ENCODE measurements at places on chromosomes 3 and 15.

DNA sequence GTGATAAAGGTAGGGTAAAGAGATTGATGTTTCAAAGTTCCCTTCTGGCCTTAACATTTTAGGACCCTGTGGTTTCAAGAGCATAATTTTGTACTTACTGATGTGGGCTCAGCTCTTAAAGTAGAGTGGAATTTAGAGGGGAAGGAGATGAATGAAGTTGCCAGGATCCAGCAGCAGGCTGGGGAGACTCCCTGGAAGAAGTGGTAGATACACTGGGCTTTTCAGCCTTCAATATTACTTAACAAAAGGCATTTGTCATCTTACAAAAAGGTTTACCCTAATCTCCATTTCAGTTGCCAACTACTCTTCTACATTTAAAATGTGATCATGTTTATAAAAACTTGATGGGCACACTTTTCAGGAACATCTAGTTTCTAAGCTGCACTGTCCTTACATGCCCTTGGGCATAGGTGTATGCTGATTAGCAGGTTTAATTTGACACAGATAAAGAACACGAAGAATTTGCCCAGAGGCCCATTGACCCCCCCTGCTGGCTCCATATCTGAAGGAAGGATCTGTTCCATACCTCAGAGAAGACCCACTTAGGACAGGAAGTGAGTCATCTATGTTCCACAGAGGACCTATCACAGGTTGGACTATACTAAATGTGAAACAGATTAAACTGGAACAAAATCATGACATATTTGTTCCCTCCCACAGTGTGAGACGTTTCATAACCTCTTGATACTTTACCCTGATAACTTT lies 93.0 kb upstream of the LPP start:
- DNase-seq: no peak

DNA sequence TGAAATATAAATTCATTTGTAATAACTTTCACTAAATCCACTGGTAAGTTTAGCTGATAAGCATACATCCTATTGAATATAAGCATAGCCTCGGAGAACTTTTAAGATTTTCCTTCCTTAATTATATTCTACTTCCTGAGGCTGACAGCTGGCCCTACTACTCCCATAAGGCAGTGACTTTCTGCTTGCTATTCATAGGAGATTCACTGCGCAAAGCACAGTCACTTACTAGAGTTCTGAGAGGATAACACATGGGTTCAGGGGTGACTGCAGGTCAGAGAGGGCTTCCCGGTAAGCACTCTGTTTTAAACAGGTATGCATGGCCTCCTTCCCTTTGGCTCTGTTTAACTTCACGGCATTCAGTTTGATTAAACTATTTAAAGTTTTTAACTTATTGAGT lies 75.8 kb downstream of the FAIM start:
- DNase-seq: no peak

- no peak for DNase-seq
Observed at GRCh38 chr15:49900006-49900902, 218.8 kb downstream of the ATP8B4 start.

DNA sequence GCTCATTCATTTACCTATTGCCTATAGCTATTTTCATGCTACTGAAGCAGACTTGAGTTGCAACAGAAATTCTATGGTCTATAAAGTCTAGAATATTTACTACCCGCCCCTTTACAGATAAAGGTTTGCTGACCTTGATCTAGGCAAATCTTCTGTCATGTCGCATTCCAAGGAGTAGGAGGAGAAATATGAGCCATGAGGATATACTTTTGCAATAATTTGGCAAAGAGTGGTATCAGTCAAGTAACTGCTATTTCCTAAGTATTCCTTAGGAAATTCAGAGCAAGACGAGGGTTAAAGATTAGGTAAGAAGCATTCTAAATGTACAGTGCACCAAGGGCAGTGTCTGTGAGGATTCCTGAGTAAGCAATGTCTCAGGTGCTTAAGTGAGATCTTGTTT lies 121.0 kb upstream of the NUDT16 start:
- no peak for DNase-seq

DNA sequence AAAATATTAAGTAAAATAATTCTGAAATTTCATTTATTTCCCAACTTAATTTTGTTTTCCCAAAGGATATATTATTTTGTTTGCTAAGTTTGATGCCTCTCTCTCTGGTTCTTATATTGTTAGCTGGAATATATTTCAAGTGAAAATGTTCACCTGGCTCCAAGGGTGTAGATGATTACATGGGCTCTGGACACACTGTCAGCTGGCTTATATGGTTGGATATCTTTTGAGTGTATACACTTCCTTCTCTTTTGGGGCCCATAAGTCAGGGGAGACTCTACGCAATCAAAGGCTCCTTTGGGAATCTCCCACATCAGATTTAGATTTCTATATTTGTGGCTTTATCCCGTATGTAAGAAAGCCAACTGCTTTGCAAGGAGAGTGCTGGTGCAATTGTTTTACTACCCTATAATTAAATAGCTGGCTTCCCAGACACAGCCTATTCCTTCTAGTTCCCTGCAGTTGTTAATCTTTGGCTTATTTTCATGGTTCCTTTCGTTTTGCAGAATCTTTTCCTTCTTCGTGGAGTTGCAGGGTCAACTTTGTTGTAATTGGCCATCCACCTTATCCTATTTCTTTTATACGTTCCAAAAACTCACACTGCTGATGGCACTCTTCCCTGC lies 225.7 kb downstream of the DPH6 start:
- no peak for DNase-seq

DNA sequence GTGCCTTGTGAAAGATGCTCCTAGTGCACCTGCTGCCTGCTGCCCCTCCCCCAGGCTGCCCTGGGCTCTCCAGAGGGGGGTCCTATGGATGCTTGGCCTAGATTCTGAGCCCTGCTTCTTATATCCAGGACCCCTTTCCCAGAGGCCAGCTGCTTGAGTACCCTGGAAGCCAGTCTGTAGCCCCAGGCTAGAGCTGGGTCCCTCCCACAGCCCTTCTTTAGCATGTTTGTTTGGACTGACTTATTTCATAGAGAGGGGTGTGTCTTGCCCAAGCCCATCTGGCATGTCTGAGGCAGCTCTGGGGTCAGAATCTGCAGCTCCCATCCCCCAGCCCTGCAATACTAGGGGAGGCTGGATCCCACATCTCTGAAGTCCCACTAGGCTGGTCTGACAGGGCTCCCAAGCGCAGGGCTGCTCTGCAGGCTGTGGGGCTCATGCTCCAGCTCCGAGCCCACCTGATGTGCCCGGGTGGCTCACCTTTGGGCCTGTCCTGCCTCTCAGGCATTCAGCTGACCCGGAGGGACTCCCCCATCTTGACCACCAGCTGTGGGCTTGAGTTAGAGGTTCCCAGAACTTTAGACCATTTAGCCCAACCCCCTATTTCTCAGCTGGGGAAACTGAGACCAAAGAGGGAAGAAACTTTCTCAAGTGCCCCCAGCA lies 3.1 kb downstream of the CHRNB4 start:
- DNase-seq: no peak

GRCh38 chr3:196023947-196024346 lies 57.9 kb downstream of the TFRC start:
- DNase-seq: no peak

GRCh38 chr15:63233667-63234423 lies 43.6 kb upstream of the APH1B start:
- no peak for DNase-seq
